Calu3 (cell line): ENCODE measurements at places on chromosomes 5 and 9. TPM values are rescaled to one million over a fixed set of nuclear protein-coding genes. Genes with fewer than 3 reads are reported as not detected.

Gene PLEKHG4B
- total RNA-seq, result 1.5 and 1.7 TPM in 2 replicates

- DNase-seq, result peak; percentile 3
Measured at GRCh38 chr5:13412040-13412595, 532.4 kb downstream of the DNAH5 start.

GRCh38 chr5:150224483-150225027 is 34.7 kb downstream of the SLC6A7 start:
- DNase-seq, result no peak

- DNase-seq, result peak; percentile 79
Measured at GRCh38 chr5:149852641-149853330, 91.8 kb downstream of the PDE6A start.

DNA sequence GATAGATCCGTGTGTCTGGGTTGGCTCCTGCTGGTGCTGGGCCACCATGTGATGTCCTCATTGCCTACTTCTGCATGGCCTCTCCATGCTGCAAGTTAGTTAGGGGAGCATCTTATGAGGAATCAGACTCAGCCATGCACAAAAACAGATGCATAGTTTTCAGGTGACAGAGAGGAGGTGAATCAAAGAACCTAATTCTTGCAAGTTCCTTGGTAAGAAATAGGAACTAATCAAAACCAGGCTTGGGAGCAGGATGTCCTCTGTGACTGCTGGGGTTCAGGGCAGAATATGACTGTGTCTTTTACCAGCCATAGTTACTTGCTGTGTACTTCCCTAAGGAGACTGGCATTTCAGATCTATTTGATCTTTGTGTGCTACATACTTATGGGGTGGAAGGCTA is 61.6 kb downstream of the C9orf152 start:
- DNase-seq, result no peak

DNA sequence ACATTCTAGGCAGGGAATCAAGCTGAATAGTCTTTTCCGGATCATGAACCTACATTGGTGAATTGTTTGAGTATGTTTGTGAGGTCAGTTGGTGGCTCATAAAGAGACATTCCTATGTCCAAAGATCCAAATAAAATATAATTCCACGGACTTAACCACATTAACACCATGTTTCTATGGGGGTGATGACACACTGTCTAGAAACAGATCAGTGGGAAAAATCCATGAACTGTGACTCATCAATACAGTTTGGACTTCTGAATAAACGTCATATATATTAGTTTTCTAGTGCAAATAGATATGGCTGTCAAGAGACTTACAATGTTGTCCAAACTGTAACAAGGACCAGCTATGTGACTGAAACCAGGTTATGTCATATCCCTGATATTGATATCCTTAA is 509.9 kb upstream of the TYRP1 start:
- no peak for DNase-seq
